ENCODE measurements at places on chromosomes 13 and 19.

DNA sequence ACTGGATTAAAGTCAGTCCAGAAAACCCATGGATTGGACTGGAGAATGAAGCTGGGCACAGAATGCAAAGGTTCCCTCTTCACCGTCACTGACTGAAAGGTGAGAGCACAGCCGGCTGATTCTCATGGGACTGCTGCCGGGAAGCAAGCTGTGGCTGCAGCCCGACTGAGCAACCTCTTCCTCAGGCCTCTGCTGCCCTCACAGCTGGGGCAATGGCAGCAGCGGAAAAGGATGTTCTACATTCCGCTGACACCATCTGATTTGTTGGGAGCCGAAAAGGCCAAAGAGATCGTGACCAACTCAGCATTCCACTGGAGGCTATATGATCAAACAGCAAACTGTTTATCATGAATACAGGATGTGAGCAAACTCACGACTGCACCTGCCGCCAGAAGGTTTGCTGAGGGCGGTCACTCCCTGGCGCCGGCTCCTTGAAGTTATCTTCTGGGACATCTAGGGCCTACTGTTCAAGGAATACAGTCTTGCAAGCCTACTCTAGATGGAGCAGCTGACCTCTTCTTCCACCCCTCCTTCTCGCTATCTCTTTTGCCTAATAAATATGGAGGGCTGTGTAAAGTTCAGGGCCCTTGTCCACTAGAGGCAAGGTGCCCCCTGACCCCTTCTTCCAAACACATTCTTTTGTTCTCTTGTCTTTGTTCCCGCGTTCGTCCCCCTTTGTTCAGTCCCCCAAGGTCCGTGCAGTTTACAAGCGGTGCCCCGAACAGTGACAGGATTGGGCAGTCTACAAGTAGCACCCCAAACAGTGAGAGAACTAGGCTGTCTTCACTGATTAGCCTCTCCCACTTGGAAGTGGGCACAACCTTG lies 19.6 kb upstream of the SIGLEC6 start:
- no peak for DNase-seq

- no peak for DNase-seq
These were observed 2.2 kb downstream of the CD70 start for GRCh38 chr19:6588508-6589345.

DNA sequence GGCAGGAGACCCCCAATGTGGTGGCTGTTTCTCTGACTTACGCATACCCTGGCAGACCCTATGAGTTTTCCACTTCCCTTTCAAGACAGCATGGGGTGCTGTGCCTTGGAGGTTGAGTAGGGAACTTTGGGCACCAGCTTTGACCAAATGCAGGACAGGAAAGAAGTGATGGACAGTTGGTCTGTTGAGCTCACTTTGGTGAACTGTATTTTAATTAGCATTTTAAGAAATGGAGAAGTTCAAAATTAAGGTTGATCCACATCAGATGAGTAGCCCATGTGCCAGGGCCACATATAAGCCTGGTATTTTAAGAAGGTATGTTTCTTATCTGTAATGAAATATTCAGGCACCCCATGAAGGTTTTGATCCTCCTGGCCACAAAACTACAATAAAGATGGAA lies 46.1 kb upstream of the RAP2A start:
- no peak for DNase-seq

DNA sequence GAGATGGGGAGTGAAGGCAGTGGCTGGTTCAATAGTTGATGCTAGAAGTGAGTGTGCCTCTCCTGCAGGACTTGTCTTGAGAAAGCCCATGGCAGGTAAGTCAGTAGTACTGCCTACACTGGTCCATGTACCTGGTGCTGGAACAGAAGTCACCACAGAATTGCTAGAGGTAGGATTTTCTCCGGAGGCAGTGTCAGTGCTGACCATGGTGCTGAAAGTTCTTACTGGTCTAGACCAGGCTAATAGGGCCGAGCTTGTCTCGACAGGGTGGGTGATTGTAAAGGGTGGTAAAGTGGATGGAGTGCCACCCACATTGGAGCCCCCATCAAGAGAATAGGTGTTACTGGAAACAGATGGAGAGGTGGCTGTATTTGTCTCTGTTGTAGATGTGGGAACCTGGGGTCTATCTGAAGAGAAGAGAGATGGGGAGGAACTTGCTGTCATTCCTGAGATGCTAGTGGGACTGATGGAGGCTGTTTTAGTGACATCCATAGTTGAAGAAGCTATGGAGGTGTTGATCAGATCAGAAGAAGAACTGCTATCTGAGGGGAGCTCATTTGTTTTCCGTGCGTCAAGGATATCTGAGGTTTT lies 36.6 kb downstream of the MUC16 start:
- DNase-seq, result no peak

- DNase-seq, result no peak
These were observed 99.0 kb upstream of the MCF2L start for GRCh38 chr13:112870051-112870331.

DNA sequence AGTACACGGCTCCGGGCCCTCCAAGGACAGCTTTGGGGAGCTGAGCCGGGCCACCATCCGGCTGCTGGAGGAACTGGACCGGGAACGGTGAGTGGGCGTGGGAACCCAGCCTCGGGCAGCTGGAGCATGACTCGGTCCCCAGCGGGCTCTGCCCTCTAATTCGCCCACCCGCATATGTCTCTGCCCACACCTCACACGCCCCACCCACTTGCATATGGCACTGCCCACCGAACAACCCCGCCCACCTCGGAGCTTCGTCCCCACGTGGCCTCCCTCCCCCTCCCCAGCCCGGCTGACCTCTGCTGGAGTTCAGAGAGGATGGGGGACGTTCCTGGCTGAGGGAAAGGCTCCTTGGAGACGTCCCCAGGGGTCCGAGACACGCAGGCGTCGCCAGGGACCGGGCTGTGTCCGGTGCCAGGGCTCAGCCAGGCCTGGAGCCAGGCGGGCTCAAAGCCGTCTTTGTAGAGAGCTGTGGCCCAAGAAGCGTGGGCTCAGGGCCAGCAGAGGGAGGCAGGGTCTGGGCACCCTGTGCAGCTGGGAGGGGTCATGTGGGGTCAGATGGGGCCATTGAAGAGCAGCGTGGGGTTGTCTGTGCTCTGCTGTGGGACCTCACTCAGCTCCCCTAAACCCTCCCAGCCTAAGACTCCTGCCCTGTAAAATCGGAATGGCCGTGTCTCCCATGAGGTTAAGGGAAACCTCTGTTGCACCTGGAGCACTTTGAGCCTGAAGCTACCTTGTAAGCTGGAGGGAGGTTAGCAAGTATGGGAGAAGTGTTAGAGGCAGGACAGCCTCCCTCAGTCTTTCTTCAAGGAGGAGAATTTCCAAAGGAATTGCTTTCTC lies 3.8 kb downstream of the APC2 start:
- DNase-seq, result no peak

DNA sequence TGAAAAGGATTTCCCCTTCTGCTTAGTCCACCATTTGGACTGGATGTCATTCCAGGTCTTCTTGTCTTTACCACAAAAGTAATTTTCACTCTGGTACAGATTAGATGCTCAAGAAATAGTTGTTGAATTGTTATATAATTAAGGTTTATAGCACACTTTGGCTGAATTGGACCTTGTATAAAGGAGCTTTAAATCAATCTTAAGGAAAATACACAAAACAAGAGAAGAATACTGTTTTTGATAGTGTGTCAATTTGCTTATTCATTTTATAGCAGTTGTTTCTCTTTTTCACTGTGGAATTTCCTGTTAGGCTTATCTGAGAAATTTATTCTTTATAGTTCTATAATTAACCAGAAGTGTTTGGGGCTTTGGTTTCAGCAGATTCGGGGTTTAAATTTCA lies 62.7 kb upstream of the TDRD3 start:
- no peak for DNase-seq
